ENCODE measurements at places on chromosomes 7 and 10.

DNA sequence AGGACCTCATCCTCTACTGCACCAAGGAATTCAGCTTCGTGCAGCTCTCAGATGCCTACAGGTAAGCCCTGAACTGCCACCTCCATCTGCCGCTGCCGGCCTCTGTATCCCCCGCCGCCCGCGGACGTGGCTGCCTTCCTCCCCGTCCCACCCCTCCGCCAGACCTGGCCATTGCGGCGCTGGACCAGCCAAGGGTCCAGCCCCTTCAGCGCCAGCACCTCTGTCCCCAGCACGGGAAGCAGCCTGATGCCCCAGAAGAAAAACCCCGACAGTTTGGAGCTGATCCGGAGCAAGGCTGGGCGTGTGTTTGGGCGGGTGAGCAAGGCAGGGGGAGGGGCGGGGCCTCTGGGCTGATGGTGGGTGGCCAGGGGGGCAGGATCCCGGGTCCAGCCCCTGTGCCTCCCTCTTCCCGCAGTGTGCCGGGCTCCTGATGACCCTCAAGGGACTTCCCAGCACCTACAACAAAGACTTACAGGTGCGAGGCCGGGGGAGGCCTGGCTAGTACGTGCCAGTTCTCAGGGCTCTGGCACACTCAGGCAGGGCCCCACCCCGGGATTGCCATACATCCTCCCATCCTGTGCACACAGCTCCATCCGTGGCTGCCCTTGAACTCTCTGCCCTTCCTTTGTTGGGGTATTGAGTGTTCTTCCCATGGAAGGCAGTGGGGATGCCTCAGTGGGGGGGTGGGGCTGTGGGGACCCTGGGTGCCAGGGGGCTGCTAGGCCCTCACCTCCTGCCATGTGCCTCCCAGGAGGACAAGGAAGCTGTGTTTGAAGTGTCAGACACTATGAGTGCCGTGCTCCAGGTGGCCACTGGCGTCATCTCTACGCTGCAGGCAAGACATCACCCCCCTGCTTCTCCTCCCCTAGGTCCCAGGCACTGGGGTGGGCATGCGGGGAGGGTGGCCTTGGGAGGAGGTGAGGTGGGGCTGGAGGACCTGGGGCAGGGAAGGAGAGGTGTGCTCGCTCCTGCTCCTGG, 13.5 kb downstream of the ASL start:
- DNase-seq = no peak

GRCh38 chr10:94443047-94443446, 40.7 kb downstream of the TBC1D12 start:
- no peak for DNase-seq

DNA sequence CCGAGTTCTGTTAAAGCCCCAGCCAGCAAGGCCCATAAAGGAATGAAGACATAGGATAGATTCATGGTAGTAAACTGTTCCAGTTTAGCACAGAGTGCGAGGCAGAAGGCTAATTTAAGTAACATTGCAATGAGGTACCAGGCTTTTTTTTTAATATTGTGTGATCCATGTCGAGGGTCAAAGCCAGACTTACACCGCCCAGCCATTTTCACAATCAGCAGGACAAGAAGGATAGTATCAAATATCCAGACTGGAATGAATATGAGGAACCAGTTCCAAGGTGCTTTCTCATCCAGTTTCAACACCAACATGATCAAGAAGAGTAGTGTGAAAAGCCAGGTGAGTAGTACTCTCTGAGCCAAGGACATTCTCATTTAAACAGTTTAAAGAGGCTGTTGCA, 4.2 kb downstream of the TMEM60 start:
- DNase-seq = no peak

DNA sequence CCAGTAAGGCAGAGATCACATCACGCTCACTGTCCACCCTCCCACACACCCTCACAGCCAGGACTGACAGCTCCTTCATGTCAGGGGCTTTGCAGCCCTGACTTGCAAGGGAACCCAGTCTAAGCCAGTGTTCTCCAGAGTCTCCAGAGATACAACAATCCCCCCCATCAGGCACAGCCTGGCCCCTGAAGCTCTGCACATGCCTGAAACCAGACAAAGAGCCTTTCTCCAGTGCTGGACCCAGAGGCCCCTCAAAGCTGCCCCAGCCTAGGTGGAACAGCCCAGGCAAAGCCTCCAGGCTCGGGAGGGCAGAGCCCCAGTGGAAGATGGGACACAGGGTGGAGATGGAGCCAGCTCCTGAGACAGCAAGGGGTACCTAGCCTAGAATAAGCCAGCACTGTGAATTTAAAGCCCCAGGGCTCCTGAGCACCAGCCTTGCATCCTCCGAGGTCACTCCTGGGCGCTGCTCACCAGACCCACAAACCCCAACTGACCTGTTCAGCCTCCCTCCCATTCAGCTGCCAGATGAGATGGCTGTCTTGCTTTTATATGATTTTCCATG, 50.2 kb downstream of the GRID1 start:
- DNase-seq = no peak

DNA sequence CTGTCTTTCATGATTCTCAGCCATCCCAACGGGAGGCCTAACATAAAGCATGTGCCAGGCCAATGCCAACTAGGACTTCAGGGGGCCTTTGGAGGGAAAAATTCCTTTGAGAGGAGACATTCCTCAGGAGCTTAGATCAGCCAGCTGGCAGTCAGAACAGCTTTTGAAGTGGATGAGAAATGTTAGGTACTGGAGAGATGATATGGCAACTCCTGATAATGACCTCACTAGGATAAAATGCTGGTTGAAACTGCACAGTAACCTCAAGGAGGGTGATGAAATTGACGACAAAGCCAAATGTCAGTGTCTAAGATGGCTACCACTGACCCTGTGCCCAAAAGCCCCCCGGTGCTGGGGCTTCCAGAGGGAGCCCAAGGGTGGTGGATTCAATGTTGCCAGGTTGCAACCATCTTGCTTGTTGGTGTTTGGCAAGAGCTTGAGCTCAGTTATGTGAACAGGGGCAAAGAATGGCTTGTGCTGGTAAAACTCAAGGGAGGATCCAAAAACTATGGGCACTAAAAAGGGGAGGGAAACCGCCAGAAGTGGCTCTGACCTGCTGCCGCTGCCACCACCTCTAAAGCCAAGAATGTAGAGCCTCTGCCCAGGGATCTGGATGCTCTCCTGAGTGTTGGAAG, 121.2 kb downstream of the UBE2H start:
- peak; percentile 52 for DNase-seq

Data from iPS-NIHi11 (cell line).